Islet precursor cell (in vitro differentiated cells): ENCODE measurements at places on chromosomes 16 and 17.

DNA sequence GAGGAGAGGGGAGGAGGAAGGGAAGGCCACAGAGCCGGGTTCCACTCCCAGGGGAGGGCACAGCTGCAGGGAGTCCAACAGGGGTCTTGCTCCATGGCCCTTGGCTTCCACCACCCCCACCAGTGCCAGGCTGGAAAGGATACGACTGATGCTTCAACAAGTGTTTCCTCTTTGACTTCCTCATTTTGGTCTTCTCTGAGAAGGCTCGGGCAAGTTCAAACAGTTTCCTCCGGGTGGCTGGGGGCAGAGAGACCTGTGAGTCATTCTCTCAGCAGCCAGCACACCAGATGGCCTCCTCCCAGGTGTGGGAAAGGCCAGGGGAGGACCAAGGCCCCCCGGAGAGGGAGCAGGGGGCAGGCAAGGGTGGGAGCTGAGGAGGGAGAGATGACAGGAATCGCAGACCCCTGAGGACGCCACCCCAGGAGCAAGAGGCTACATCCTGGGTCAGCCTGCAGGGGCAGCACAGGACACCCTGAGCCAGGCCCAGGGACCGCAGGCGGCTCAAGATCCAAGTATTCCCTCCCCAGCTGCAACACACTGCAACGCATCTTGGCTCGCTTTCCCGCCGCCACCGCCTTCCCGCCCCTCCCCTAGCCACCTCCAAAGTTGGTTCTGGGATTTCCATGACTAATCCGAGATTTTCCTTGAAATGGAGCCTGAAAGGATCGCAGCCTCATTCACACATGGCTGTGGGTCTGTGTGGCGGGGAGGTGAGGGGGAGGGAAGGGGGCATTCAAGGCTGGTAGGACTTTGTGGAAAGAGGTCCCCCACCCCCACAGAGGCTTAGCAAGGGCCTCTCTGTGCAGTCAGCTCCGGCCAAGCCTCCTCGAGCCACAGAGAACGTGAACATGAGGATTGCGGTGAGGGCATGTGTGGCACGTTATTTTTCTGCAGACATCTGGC, 18.4 kb upstream of the MRPS23 start:
- DNase-seq, result peak; percentile 99

- no peak for DNase-seq
Measured at GRCh38 chr16:12572316-12572985, 231.2 kb downstream of the CPPED1 start.

DNA sequence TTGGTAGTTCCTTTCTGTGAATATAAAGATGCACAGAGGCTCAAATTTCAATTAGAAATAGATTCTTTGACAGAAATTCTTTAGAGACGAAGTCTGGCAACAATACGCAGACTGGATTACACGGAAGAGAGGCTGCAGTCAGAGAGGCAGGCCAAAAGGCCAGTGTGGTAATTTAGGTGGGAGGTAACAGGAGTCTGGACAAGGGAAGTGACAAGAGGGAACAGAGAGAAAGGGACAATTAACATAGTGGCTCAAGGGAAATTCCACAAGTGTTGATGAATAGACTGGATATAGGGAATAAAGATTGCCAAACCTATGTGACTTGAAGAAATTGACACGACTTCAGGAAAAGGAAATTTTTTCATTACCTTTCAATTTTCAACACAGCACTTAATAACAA, 54.6 kb downstream of the STX8 start:
- no peak for DNase-seq

- peak; percentile 73 for DNase-seq
Measured at GRCh38 chr17:13671341-13671740, 69.6 kb upstream of the HS3ST3A1 start.

DNA sequence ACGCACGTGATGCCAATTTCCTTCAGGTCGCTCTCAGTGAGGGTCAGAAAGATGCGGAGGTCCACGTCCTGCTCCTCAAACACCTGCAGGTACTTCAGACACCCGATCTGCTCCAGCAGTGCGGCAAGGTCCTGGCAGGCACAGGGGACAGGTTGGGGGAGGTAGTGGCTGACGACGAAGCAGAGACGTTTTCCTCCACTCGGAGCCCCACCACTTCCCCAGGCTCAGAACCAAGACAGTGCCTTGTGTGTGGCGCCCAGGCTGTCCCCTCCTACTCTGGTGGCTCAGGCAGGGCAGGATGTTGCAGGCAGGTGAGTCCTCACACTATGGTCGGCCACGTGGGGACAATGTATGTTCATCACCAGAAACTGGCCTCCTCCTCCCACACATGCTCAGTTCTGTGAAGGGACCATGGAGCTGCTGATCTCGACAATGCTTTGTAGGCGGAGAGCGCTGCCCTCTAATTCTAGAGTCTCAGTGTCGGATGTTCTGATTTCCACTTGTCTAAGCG, 5.7 kb downstream of the NUDT16L1 start:
- DNase-seq, result peak; percentile 45

GRCh38 chr16:51971184-51971583, 575.8 kb downstream of the TOX3 start:
- DNase-seq, result no peak

DNA sequence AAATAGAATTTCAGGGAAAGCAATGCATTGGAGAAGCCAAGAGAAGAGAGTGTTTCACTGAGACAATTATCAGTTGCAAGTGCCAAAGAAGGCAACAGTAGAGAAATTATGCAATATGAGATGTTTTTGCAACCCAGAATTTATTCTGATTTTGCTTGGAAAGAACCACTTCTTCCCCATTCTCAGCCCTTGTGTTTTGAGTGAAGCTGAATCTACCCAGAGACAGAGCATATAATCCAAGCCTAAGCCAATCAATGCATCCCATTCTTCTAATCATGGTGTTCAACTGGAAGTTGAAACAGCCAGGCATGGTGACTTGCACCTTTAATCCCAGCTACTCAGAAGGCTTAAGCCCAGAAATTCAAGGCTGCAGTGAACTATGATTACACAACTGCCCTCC, 6.9 kb upstream of the SCNN1G start:
- DNase-seq, result no peak

GRCh38 chr16:64711596-64711995, 410.3 kb downstream of the CDH11 start:
- DNase-seq, result no peak

DNA sequence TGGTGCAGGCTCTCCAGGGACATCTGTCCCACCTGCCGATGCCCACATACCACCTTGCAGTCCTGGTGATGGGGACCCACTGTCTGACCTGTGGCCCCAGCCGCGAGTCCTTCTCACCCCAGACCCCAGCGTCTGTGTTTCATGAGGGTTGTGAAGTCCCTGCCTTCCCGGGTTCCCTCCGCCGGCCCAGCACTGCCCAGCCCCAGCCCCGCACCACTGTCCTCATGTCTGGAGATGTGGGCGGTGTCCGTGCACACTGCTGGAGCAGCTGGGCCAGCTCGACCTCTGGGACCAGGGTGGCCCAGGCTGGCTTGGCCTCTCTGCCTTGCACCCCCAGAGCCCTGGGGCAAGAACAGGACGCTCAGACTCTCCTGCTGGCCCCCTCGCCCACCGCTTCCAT, 199.5 kb upstream of the CIBAR2 start:
- DNase-seq, result no peak

GRCh38 chr16:29687755-29688154, 8.8 kb downstream of the QPRT start:
- no peak for DNase-seq

GRCh38 chr16:23920446-23920845, 84.7 kb downstream of the PRKCB start:
- no peak for DNase-seq

GRCh38 chr16:59295993-59296736, 562.0 kb upstream of the GOT2 start:
- DNase-seq, result no peak

DNA sequence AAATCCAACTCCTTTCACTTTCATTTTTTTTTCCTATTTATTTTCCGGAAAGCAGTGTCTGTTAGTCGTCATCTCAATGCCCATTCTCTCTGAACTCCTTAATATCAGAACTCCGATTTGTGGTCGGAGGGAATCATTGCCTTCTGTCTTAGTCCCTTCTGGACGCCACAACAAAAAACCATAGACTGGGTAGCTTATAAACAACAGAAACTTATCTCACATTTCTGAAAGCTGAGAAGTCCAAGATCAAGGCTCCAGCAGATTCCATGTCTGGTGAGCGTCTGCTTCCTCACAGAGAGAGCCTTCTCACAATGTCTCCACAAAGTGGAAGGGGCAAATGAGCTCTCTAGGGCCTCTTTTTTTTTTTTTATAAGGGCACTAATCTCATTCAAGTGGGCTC, 296.6 kb upstream of the CDH11 start:
- DNase-seq, result peak; percentile 64

DNA sequence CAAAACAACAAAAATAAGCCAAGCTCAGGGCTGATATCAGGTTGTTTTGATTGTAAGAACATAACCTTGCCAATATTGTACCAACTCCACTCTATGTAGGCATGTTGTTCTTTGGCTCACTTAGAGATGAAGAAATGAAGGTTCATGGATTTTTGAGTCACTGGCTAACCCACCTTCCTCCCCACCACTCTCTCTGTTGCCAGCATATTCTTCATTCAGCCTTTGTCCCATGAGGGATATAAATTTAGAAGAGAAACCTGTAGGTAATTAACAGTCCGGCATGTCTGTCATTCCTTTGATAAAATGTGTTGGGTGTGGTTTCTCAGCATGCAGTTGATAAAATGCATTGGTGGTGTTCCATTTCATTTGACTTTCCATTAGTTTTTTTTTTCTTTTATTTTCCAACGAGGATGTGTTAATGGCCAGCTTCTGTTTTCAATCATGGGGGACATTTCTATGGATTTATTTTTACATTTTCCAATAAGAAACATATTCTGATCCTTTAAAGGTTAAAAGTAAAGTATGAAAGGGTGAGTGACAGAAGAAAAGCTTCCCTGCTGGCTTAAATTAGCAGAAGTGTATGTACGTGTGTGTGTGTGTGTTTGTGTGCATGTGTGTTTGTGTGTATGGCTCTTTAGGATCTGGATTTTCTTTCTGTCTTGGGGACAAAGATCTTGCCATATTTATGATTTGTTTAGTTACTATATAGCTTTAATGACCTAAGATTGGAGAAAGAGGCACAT, 166.2 kb upstream of the KCNJ16 start:
- DNase-seq, result no peak

DNA sequence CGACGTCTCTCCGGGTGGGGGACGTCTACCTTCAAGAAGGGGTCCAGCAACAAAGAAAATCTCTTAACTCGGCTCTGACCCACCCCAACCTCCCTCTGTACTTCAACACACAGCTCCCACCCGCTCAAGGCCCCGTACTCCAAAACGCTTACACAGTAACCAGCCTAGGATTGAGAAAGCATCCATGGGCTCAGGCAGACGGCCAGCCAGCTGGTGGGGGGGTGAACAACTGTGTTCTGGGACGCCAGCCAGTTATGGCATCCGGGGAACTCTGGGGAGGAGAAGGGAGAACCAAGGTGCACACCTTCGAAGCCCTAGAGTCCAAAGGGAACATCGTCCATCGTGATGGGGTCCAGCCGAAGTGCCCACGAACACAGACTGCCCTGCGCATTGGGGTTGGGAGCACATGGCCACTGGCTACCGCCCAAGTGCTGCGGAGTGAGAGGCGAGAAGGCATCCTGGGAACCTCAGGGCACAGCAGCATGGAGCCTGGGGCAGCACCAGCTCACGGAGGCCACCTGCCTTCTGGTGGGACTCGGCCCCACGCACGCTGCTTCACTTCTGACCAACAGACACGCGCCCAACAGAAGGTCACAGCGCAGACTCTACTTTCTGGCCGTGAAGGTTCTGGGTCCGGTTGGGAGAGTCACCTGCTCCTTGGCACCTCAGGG, 14.3 kb downstream of the SLC16A3 start:
- DNase-seq, result no peak

GRCh38 chr17:59437791-59438281, 106.4 kb downstream of the YPEL2 start:
- no peak for DNase-seq

DNA sequence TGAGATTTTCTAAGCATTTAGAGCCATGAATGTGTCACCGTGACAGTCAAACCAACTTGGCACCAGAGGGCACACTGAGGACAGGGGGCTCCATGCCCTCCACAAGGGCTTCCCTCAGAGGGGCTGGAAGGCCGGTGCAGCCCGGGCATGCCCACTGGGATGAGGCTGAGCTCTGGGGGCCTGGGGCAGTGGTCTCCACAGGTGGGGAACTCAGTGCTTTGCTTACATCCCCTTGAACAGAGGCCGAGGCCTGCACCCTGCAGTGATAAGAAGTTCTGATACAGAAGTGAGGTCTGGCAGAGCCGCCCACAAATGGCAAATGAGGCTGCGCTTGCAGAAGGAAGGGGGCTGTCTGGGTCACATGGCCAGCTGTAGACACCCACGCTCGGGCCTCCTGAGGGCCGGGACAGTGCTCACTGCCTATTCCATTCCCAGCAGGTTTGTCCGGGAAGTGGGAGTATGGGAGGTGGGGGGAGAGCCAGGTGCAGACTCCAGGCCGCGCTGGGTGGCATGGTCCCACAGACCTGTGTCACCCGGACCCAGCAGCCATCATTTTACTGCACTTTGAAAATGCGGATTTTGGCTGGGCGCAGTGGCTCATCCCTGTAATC, 116.8 kb upstream of the CREBBP start:
- no peak for DNase-seq

- no peak for DNase-seq
Measured at GRCh38 chr17:75643643-75644017, 10.4 kb downstream of the SMIM5 start.

DNA sequence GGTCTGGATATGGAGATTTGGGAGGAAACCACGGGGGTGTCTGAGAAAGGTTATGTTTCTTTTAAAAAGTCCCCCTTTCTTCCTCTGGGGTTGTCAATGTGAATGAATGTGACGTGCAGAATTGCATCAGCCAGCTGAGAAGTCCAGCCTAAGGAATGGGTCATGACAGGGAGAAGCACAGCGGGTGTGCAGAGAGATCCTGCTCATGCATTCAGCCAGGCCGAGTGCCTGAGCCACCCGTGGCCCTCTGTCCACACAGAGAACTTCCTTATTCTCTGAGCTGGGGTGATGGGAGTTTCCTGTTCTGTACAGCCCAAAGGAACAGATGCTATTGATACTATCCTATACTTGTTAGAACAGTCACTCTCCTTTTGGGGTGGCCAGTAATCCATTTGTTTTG, 117.9 kb downstream of the CPPED1 start:
- DNase-seq, result no peak

DNA sequence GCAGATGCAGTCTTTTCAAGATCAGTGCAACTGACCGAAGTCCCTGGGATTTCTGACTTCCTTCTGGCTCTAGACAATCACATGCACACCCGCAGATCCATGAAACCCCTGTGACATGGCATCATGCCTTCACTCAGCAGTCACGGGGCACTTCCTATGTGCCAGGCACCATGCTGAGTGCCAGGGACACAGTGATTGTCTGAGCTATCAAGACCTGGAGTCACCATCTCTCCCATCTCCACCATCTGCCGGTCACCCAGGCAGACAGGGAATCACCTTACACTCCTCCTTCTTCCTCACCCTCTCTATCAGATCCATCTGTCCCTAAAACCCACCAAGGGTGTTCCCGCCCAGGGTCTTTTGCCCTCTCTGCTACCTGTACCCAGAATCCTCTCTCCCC, 5.3 kb downstream of the BEAN1 start:
- no peak for DNase-seq
